Fibroblast of skin of abdomen (primary cell): ENCODE measurements at places on chromosomes 1 and 21.
A peak's percentile ranks its signal among the peaks of the same experiment; 100 is the strongest.

DNA sequence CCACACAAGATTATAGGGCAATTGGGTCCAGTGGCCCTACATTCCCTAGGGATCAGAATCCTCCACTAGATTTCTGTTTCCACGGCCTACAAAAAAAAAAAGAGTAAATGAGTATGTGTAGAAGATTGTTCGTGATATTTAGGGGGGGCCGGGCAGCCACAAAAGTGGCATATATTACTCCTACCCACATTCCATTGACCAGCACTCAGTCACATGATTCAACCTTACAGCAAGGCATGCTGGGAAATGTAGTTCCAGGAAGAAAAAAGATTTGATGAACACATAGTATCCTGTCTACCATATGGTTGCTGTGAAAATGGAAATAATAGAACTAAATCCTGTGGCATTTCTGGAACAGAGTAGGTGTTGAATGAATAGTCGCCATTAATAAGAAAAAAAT is 43.4 kb upstream of the GJB5 start:
- no peak for DNase-seq

DNA sequence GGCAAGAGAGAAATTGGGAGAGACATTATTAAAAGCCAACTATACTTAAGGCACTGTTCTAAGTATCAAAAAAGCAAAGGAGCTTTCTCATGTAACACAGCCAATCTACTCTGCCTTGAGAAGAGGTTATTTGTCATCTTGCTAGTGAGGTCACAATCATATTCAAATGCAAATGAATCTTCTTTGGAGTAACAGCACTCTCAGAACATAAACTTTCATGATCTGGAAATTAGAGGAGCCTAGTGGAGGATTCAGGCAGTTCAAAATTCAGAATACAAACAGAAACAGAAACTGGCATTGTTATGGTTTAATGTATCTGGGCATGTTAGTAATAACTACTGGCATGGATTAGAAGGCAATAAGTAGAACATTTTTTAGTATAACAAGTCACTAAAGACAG is 57.4 kb downstream of the ARID4B start:
- peak; percentile 10 for DNase-seq

GRCh38 chr21:36436829-36437744 is 42.8 kb downstream of the CLDN14 start:
- DNase-seq: no peak

DNA sequence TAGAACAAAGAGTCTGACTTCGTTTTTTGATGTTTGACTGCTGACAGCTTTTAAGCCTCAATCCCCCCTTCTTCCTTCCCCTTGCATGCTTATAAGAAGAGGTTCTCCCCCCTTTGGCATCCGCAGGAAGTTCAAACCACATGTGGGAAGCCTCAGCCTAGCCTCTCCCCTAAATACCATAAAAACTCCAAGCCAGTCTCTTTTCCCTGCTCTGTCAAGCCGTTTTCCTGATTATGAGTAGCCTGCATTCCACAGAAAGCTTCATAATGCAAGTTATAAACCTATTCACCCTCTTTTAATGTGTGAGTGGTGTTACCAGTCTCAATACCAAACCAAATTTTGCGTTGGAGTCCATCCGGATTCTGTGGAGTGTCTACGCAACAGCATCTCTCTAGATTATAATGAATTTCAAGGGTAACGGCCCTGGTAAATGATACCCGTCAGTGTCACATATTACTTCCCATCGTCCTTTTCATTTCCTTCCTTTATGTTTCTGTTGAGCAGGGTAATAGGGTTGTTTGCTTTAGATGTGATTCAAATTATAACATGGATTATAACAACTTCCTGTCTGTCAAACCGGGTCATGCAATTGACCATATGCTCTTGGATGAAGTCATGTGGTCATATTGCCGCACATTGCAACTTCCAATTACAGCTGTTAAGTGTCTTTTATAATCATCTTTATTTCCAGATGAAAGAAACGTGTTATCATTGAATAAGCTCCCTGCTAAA is 717.5 kb downstream of the RWDD3 start:
- DNase-seq: peak; percentile 41

DNA sequence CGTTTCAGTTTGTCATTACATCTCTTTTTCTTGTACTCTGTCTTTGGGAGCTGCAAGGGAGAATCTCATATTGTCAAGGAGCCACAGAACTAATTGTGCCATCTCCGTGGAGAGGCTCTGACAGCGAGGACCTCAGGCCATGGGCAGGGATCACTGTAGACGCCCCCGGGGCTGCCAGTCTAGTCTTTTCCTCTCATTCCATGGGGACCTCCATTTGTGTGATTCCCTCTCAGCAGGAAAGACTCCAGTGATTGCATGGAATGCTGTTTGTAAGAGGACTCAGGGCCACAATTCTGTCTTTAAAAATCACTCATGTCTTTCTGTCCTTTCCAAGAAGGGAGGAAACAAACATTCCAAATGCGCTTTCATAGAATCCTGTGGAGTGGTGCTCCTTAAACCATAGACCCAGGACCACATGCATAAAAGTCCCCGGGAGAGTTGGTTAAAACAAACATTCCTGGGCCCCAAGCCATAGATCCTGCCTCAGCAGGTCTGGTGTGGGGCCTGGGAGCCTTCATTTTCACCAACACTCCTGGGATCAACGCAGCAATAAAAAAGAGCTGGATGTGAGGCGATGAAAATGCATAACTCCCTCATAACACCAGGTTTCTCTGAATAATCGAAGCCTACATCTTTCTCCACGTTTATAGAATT is 104.5 kb downstream of the ZP4 start:
- no peak for DNase-seq

DNA sequence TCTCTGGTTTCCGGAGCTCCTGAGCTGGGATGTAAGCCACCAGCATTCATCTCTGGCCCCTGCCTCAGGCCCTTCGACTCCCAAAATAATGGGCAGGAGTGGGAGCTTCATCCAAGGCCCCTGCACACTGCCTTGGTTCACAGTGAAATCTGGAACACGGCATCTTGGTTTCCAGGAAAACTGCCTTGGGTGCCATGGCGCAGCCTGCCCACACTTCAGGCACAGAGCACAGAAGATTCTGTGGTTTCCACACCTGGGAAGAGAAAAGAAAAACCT is 48.8 kb upstream of the POFUT2 start:
- no peak for DNase-seq

DNA sequence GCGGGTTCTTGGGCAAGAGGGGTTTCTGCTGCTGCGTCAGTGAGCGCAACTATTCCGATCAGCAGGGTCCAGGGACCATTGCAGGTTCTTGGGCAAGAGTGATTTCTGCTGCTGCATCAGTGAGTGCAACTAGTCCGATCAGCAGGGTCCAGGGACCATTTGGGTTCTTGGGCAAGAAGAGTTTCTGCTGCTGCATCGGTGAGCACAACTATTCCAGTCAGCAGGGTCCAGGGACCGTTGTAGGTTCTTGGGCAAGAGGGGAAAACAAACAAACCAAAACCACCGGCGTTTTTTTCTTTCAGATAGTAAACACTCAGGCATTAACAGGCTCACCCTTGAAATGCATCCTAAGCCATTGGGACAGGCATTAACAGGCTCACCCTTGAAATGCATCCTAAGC is 32.6 kb downstream of the SPATA6 start:
- DNase-seq: no peak

DNA sequence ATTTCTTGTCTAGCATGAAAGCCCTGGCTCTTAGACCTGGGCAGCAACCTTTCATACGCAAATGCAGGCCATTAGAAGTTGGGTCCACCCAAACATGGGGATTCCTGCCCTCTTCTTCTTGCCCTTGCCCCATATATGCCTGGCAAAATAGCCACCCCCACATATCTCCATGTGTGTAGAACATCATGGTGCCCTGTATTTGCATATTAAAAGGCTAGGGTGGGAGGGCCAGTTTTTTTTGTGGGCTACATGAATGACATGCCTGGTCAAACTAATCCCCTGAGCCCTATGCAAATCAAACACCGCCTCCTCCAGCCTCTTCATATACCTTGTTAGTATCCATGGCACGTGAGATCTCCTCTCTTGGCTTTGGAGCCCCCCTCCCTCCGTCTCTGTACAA is 24.7 kb downstream of the MFSD2A start:
- DNase-seq: no peak

DNA sequence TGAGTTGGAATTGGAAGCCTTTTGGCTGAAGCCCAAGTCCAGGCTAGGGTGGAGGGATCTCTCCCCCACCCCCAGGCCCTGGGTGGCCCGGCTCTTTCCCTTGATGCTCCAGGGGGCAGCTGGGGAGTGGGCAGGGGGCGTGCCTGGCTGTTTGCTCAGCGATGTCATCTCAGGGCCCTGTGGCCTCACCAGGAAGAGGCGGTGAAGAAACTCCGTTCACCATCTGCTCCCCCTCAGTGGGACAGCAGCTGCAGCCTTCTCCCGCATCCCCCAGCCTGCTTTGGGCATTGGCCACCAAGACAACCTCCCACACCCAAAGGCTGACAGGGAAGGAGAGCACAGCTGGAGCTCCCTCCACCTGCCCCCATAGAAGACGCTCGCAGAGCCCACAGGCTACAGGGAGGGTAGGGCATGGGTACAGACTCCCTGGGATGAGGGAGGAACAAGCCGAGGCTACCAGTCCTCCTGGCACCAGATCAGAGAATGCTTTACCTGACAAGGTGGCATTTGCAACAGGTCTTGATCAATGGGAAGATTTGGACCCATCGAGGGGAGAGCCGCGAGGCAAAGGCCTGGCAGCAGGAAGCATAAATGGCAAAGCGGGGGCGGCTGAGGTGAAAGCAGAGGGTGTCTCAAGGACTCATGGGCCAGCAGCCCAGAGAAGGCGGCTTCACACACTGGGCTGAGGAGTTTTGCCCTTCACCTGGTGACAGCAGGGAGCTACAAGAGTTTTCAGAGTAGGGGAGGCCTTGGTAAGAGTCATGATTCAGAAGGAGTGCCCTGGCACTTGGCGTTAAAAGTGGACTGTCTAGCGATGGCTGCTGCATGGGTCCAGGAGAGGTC is 6.5 kb upstream of the GUCA2A start:
- DNase-seq: no peak

DNA sequence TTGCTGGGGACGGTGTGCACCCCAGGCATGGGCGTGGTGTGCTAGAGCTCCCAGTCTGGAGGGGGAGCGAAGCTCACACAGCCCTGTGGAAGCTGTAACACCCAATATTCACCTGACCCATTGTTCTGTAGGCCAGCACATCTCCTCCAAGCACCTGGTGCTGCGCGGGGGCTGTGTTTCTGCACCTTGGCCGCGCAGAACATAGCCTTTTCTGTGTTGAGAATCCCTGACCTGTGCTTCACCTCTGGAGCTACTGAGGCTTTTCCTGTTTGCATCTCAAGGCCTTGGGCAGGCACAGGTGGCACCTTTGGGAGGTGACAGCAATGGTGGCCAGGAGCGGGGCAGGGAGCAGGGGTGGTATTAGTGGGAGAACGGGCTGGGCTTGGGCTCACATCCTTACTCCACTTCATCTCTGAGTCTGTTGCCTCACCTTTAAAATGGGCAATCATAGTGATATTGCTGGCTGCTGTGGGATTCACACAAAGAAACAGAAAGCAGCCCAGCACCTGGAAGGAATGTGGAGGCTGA is 343.9 kb upstream of the AJAP1 start:
- no peak for DNase-seq

GRCh38 chr1:218917656-218918055 is 256.0 kb upstream of the LYPLAL1 start:
- no peak for DNase-seq

DNA sequence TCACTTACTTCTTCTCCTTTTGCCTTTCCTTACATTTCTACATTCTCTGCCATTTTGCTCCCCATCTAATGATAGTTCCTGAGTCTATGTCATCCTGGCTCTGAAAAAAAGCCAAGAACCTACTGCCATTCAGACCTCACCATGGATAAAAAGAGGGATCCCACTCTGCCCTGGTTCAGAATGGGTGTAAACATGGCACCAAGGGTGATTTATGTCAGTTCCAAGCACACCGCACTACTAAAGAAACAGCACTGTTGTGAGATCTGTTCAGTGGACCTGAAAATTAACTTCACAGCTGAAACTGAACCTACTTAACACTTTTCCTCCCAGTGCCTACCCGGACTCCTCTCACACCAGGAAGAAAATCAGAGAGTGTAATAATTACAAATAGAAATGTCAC is 72.3 kb upstream of the NTPCR start:
- no peak for DNase-seq

GRCh38 chr1:193705554-193705981 is 519.2 kb upstream of the B3GALT2 start:
- peak; percentile 42 for DNase-seq

DNA sequence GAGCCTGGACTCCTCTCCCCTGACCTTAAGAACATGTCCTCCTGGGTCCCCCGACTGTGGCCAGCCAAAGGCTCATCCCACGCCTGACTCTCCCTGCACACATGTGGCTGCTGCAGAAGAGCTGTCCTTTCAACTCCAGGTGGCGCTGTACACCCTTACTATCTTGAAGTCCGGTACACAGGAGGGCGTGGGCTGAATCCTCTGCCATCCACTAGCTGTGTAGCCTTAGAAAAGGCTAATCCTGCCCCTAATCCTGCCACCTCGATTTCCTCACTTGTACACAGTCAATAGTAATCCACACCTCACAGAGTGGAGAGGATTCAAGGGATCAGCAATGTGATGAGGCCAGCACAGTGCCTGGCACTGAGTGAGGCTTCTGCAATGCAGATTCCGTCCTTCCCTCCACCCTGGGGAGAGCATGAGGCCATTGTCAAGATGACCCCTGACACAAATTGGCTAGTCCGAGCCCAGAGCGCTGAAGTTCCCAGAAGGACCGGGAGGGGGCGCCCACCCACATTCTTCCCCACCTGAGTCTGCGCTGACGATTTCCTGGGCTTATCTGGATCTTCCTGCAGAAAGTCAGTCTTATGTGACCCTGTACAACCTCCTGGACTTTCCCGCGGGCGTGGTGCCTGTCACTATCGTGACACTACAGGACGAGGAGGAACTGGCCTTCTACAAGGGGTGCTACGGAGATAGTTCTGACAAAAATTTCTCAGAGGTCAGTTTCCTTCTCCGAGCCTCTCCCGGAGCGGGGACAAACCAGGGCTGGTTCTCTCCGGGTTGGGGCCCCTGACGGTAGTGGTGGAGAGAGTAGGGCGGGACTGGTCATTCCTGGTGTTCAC is 47.1 kb upstream of the DMBX1 start:
- peak; percentile 67 for DNase-seq

DNA sequence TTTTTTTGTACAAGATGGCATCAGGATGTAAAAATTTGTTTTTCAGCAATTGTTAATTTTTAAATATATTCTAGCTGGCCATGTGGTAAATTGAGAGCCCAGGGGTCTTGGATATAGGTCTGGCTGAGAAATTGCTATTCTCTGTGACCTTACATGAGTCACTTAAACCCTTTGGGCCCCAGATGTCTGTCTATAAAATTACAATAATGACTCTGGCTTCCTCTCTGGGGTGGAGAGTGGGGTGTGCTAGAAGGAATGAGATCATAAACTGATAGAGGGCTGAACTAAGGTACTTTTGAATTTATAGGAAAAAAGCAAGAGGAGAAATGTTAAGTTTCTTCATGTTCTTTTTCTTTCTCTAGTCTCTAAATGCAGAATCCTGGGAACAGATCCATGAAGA is 12.4 kb upstream of the TCHH start:
- no peak for DNase-seq

GRCh38 chr1:9721606-9722377 is 70.3 kb downstream of the PIK3CD start:
- no peak for DNase-seq

- no peak for DNase-seq
These were observed 52.1 kb downstream of the FMO4 start for GRCh38 chr1:171366085-171366484.

- DNase-seq: peak; percentile 33
These were observed 257.3 kb downstream of the CAMTA1 start for GRCh38 chr1:7042322-7043190.

- DNase-seq: no peak
These were observed 1.1 kb downstream of the UBE2Q1 start for GRCh38 chr1:154557248-154557938.

GRCh38 chr1:99682291-99682751 is 36.4 kb downstream of the PALMD start:
- peak; percentile 36 for DNase-seq

GRCh38 chr1:94325377-94326302 is 88.3 kb upstream of the ARHGAP29 start:
- DNase-seq: peak; percentile 99
